Vagina (tissue), 2 donors: ENCODE measurements at places on chromosomes 13 and 19.

GRCh38 chr19:39795001-39795400, 16.3 kb downstream of the LEUTX start:
- DNase-seq: no peak

GRCh38 chr13:21048901-21049698, 12.3 kb downstream of the LATS2 start:
- DNase-seq: no peak

- DNase-seq: no peak
Measured at GRCh38 chr13:97352815-97353214, 81.2 kb upstream of the RAP2A start.

GRCh38 chr13:21894091-21894490, 223.2 kb downstream of the FGF9 start:
- no peak for DNase-seq

DNA sequence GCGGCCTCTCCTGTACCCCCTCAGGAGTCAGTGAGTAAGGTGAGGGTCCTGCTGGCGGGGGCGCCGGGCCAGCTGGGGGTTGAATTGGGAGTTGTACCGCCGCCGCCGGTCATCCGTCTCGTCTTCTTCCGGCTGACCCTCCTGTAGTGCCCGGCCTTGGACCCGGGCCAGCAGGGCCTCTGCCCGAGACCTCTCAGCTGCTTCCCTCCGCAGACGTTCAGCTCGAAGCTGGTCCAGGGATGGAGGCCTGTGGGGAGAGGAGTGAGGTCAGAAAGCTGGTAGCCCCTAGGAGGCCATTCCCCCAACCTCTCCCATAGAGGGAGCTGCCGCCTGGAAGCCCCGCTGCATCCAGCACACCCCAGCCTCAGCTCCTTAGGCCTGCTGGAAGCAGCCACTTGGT, 3.8 kb downstream of the LENG1 start:
- no peak for DNase-seq

DNA sequence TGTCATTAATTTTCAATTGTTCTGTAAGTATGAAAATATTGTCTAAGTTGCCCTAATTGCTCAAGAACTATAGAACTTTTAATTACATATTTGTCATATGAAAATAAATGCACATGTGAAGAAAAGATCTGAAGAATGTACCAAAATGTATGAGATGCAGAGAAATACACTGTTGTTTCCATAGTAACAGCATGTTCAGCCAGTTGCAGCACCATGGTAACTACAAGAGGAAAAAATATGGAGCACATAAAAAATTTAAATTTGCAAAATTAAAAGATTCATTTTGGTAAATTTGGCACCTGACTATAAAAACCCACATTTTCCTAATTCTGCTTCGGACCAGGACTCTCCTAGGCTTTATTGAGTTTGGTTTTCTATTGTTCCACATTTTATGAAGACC, 1170.0 kb upstream of the MIR17HG start:
- no peak for DNase-seq
